ENCODE measurements at places on chromosomes 7 and 10.

DNA sequence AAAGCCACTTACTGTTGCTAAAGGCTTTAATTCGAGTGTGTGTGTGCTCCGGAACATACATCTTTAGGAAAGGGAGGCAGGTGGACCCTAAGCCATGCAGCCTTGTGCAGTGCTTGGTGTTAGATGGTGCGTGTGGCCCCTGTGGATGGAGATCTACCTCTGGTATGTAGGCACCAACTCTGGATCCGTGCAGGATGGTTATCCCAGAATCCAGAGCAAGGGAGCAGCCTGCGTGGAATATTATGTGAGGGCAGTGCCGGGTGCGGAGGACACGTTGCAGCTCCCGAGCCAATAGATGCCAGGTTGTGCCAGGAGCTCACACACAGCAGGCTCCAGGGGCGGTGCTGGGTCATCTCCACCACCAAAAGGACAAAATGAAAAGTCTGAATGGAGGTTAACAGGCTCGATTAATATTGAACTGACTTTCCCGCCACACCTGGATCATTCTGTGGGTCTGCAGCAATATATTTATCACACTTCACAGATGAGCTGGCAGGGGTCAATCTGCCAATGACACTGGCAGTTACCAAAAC is 143.0 kb upstream of the NPS start:
- no peak for DNase-seq

DNA sequence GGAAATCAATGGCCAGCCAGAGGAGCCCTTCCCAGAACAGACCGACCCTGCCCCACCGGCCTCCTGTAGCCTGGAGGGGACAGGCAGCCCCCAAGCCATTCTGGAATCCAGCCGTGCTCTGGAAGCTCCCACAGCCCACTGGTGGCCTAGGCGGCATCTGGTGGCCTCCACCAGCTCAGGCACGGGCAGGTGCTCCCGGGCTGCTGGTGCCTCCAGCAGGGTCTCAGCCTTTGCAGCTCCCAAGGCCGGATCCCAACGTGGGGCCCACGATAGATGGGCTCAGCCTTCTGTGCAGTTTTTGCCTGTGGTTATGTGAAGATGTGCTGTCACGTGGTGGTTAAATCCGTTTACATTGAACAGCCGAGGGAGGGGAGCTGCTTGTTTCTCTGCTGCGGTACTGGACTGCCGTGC is 44.4 kb downstream of the JAKMIP3 start:
- DNase-seq: no peak

- DNase-seq: no peak
Measured at GRCh38 chr7:69599286-69599954, 1.1 kb downstream of the AUTS2 start.

DNA sequence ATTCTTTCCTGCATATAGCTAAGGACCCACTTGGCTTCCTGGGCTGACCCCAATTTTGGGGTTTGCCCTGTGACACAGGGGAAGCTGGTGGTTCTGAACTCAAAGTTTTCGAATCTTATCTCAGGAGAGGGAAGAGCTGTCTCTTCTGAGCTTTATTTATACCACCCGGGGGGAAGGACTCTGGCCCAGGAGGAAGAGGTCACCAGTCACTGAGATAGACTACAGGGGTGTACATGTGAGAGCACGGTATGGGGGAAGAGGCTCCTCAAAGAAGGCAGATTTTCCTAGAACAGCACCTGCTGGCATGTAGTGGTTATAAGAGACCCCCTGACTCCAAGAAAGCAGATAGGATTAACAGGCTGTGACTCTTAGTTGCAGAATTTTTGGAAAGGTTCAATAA is 101.8 kb upstream of the ELMO1 start:
- DNase-seq: no peak

- DNase-seq: peak; percentile 84
Measured at GRCh38 chr7:923108-924041, 31.1 kb downstream of the ADAP1 start.

All from T-helper 17 cell (primary cell).